Smooth muscle cell of the pulmonary artery (primary cell): ENCODE measurements at places on chromosomes 2 and 18. TPM values are rescaled to one million over a fixed set of nuclear protein-coding genes. Genes with fewer than 3 reads are reported as not detected.

Gene BOLL
- total RNA-seq, result not detected in 2 replicates

Gene IL36B
- total RNA-seq, result not detected in 2 replicates

Gene CDH7
- not detected in 2 replicates for total RNA-seq

Gene ZNF396
- 1.9 and 3.5 TPM in 2 replicates for total RNA-seq

Gene TRABD2A
- 4.0 and 4.7 TPM in 2 replicates for total RNA-seq

Gene HNMT
- total RNA-seq, result 8.0 and 69.4 TPM in 2 replicates

Gene PHLPP1
- 4.4 and 5.8 TPM in 2 replicates for total RNA-seq

Gene ALPP
- not detected in 2 replicates for total RNA-seq

Gene TMEM182
- total RNA-seq, result 3.6 and 3.7 TPM in 2 replicates

Gene PRKAG3
- total RNA-seq, result 0.10 and 0.52 TPM in 2 replicates

Gene GNLY
- 0.07 TPM in 1 of 2 replicates, not detected in the other for total RNA-seq

Gene FHOD3
- 7.0 and 8.8 TPM in 2 replicates for total RNA-seq

Gene GALNT5
- 146 and 164 TPM in 2 replicates for total RNA-seq

Gene CRYGC
- total RNA-seq, result not detected in 2 replicates

Gene GPAT2
- 30.6 and 32.3 TPM in 2 replicates for total RNA-seq

Gene CFC1
- total RNA-seq, result not detected in 2 replicates

Gene ATF2
- 39.2 and 45.7 TPM in 2 replicates for total RNA-seq

Gene ASIC4
- total RNA-seq, result 0.39 and 0.46 TPM in 2 replicates

Gene GRHL1
- 0.20 and 0.33 TPM in 2 replicates for total RNA-seq

Gene DCDC2C
- total RNA-seq, result not detected in 2 replicates

Gene LPIN2
- 39.7 and 41.6 TPM in 2 replicates for total RNA-seq

Gene REG1B
- not detected in 2 replicates for total RNA-seq

Gene CXCR2
- total RNA-seq, result not detected in 2 replicates

Gene NEB
- total RNA-seq, result 0.33 TPM in 2 replicates

Gene METTL8
- total RNA-seq, result 11.9 and 15.3 TPM in 2 replicates

Gene ATG9A
- total RNA-seq, result 73.2 and 73.7 TPM in 2 replicates

Gene OST4
- total RNA-seq, result 378 and 636 TPM in 2 replicates
